ENCODE measurements at places on chromosomes 1 and 21. TPM values are rescaled to one million over a fixed set of nuclear protein-coding genes. Genes with fewer than 3 reads are reported as not detected.

Gene PRR9
- not detected for total RNA-seq

Gene KRTAP10-5
- not detected for total RNA-seq

Gene S100A14
- not detected for total RNA-seq

Gene OXCT2
- 1.5 TPM for total RNA-seq

Gene ARHGAP29
- total RNA-seq: 31.0 TPM

Gene WNT9A
- 4.4 TPM for total RNA-seq

Gene RGS1
- total RNA-seq: 19.4 TPM

Gene MNDA
- 12.6 TPM for total RNA-seq

Gene RIMS3
- 1.8 TPM for total RNA-seq

Gene TIE1
- 71.6 TPM for total RNA-seq

Gene SHISAL2A
- not detected for total RNA-seq

Gene PDC
- not detected for total RNA-seq

Gene LRRC53
- total RNA-seq: not detected

Gene TFF3
- 6.3 TPM for total RNA-seq

Gene HTR6
- total RNA-seq: not detected

Gene LYSMD1
- total RNA-seq: 7.9 TPM

Gene HSD3B2
- not detected for total RNA-seq

Gene TSACC
- not detected for total RNA-seq

Gene F5
- 1.3 TPM for total RNA-seq

Gene CCDC24
- 3.1 TPM for total RNA-seq

Gene PIAS3
- total RNA-seq: 10.2 TPM

Gene PPIAL4G
- not detected for total RNA-seq

Gene DENND2C
- total RNA-seq: 4.5 TPM

Gene PRKAB2
- total RNA-seq: 12.3 TPM

Gene GJA8
- total RNA-seq: not detected

Gene CD53
- total RNA-seq: 11.5 TPM

Gene KCNT2
- 20.5 TPM for total RNA-seq

Gene HUNK
- total RNA-seq: 6.9 TPM

Gene FLG2
- not detected for total RNA-seq

Gene CRTC2
- 5.9 TPM for total RNA-seq

Gene PRDM2
- total RNA-seq: 32.5 TPM

Gene FOXJ3
- total RNA-seq: 80.2 TPM

Gene SYNJ1
- total RNA-seq: 8.8 TPM

Gene PDE9A
- 9.4 TPM for total RNA-seq

Measured in uterus (tissue), 4 donors.